Thoracic aorta (tissue), 2 donors: ENCODE measurements at places on chromosomes 7 and 10. TPM values are rescaled to one million over a fixed set of nuclear protein-coding genes. Genes with fewer than 3 reads are reported as not detected.

Gene ZNF33B
- total RNA-seq: 5.6 TPM

Gene WEE2
- total RNA-seq: not detected

Gene CDK5
- total RNA-seq: 3.1 TPM

Gene MDFIC
- total RNA-seq: 22.9 TPM

Gene SCART1
- 10.6 TPM for total RNA-seq

Gene TRDMT1
- total RNA-seq: 12.3 TPM

DNA sequence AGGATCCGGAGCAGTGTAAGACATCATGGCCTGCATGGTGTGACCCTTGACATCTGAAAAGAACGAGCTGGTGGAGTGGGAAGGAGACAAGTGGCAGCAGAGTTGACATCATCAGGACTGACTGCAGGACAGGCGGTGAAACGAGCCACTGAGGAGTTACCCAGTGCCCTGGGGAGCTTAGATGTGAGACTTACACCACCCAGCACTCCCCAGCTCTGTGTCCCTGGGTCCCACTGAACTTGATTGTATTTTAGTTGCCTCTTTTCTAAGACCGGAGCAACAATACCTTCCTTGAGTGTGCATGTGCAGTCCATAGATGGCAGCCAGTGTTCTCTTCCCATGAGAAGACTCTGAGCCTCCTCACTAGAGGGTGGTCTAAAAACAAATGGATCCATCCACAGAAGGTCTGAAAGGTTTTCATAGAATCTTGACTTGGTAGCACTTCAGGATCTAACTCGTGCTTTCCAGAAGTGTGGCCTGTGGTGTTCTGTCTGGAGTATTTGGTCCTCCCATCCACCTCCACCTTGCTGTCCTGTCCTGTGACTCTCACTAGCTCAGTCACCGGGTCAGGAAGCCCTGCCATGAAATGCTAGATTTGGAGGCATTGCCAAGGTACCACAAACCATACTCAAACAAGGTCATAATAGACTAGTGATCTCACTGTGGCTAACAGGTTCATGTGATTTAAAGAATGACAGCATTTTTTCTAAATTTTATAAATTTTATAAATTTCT is 59.0 kb downstream of the IKZF1 start:
- no peaks in the 10 kb centered on the region for H3K36me3 ChIP-seq
- H3K27ac ChIP-seq: no peak overlapping the region
- H3K4me1 ChIP-seq: no peaks in the 10 kb centered on the region
- no peak for DNase-seq

DNA sequence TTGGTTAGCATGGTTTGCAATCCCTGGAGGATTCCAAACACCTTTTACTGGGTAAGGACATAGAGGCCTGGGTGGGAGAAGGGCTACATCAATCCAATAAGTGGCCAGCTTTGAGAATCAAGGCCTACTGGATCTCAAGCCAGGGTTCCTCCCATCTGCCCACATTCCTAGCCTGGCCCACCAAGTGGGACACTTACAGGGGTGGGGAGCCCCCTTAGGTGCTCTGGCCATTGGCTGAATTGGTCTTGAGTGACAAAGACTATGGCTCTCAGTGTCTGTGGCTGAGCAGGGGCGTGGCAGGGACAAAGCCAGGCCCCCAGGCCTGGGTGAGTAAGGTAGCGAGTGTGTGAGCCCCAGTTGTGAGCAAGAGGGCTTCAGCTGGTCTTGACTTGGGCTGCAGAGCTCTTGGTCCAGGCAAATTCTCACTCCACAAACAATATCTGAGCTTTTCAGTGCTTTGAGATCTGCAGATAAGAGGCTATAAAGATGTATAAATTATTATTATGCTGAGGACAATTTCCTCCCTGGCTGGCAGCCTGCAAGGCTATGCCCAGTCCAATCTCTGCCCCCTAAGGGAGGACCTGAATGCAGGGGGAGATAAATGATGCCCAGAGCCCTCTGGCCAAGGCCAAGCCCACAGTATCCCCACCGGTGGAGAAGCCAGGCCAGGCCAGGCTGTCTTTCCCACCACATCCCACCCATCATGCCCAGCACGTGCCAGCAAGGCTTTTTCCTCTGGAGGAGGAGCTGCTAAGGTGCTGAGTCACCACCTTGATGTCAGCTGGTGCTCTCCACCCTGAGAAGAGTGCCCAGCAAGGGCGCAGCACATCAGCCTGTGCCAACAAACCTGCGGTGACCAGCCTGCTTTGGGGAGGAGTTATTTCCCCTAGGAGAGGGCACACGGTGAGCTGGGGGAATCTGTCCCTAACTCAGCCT is 80.7 kb upstream of the DUSP5 start:
- no peak for DNase-seq
- no peak overlapping the region for H3K27ac ChIP-seq
- H3K4me3 ChIP-seq: no peak overlapping the region
- no peaks in the 10 kb centered on the region for H3K36me3 ChIP-seq

DNA sequence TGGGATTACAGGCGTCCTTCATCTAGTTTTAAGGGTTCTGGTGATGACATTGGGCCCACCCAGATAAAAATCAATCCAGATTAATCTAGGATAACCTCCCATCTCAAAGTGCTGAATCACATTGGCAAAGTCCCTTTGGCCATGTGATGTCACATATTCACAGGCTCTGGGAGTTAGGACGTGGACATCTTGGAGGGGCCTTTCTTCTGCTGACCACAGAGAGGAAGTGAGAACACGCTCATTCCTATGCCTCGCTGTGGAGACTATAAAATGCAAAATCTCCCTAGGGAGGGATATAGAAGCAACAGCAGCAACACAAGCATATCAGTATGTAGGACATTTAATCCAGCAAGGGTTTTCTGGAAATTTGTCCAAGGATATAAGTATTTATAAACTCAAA is 266.0 kb upstream of the PITRM1 start:
- DNase-seq: no peak
- H3K4me3 ChIP-seq: no peak overlapping the region
- H3K27ac ChIP-seq: no peak overlapping the region
- no peaks in the 10 kb centered on the region for H3K4me1 ChIP-seq
- no peaks in the 10 kb centered on the region for H3K36me3 ChIP-seq

DNA sequence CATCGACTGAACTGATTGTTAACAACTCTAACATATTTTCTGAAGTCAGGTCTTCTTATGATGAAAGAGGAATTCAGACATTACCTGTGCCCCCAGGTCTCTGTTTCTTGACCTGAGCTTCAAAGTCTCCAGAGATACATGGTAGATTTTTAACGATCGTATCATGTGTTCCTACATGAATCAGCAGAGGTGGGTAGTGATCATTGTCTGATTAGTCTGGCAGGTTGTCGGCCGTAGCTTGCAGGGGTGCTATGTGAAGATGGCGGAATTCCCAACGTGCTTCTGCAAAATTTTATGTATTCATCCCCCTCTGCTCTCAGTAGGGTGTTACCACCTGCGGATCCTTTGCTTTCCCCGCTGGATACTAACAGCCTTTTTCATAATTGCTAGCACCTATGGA is 581.9 kb downstream of the GATA3 start:
- H3K4me1 ChIP-seq: no peaks in the 10 kb centered on the region
- no peak overlapping the region for H3K4me3 ChIP-seq
- no peaks in the 10 kb centered on the region for H3K36me3 ChIP-seq
- no peak for DNase-seq
- no peak overlapping the region for H3K27ac ChIP-seq
- no peaks in the 10 kb centered on the region for H3K27me3 ChIP-seq

DNA sequence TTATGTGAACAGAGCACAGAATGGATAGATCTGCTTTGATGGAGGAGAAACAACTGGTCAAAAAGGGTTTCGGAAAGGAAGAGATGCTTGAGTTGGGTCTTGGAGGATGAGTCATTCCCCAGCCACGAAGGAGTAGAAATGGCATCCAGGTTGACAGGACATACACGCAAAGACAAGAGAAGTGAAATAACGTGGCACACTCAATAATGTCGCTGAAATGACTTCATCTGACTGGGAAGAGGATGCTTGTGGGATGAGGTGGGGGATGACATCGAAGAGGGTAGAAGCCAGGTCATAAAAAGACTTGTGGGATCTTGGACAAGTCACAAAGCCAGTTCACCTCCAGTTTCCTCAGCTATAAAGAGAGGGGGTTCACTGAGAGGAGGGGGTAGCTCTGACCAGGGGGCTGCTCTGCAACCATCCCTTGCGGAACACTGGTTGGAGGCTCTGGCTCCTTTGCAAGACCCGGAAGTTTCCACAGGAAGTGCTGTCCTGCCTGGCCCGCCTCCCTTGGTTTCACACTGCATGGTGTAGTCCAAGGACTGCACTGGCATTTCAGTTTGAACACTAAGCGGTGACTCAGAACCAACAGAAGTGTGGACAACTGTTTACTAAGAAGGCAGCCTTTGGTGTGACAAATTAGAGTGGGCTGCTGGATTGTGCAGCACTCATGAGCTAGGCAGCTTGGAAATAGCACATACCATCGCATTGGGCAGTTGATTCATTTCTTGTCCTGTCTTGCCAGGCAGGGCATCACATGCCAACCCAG is 189.9 kb upstream of the ADO start:
- no peaks in the 10 kb centered on the region for H3K36me3 ChIP-seq
- no peaks in the 10 kb centered on the region for H3K4me1 ChIP-seq
- H3K4me3 ChIP-seq: no peak overlapping the region
- no peak overlapping the region for H3K27ac ChIP-seq

GRCh38 chr7:97470726-97471125 is 261.2 kb upstream of the TAC1 start:
- no peaks in the 10 kb centered on the region for H3K4me1 ChIP-seq
- no peaks in the 10 kb centered on the region for H3K27me3 ChIP-seq
- H3K27ac ChIP-seq: no peak overlapping the region
- DNase-seq: no peak

- no peak overlapping the region for H3K4me3 ChIP-seq
- H3K4me1 ChIP-seq: no peaks in the 10 kb centered on the region
- no peak overlapping the region for H3K27ac ChIP-seq
These were observed 212.6 kb upstream of the HABP2 start for GRCh38 chr10:113340282-113340681.

DNA sequence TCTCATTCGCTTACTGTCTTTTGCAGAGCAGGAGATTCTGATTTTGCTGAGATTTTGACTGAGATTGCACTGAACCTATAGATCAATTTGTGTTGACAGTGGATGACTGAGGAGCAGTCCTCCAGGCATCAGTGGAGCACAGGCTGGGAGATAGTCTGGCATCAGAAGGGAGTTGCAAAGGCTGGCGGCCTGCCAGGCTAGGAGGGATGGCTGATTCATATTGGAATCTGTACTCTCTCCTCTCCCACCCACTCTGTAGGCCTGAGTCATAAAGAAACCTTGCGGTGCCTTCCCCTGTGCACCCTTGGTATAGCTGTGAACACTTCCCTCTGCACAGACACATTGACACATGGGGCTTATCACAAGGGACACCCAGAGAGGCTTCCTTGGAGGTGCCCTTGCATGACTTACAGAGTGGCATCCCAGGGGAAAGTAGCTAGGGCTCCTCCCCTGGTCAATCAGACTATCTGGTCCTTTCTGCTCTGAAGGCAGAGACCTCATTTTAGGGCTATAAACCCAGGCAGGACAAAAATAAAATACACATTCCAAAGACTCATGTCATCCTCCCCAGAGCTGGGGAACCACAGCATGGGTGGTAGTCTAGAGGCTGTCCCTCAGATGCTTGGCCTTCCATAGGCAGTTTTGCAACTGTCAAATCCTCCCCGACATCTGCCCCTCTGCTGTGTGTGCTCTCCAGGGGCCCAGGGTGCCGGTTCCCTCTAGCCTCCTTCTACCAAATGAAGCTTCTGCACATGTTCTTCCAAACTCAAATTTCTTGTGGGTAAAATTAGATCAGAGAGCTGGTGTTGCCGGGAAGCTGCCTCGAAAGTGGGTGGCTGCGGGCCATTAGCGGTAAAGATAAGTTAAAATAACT is 37.4 kb upstream of the EEPD1 start:
- H3K4me3 ChIP-seq: peak overlapping the region; percentile 26
- H3K36me3 ChIP-seq: no peaks in the 10 kb centered on the region
- H3K27me3 ChIP-seq: no peaks in the 10 kb centered on the region
- peak overlapping the region; percentile 90 for H3K27ac ChIP-seq

DNA sequence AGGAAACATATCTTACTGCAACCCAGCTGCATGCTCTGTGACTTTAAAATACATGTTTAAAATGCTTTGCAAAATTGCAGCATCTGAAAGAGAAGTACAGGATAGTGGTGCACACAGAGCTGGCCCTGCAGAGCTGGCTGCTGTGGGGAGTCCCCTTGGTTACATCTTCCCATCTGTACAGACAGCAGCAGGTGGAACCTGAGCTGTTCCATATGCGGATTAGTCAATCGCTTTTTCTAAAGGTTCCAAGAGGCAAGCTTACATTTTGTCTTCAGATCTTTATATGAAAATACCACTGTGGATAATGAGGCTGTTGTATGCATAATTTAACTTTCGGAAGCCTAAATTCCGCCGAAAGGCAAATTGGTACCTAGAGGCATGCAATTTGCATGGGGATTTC is 444.1 kb downstream of the NRG3 start:
- H3K4me1 ChIP-seq: no peaks in the 10 kb centered on the region
- no peak overlapping the region for H3K4me3 ChIP-seq
- no peak overlapping the region for H3K27ac ChIP-seq
- H3K36me3 ChIP-seq: no peaks in the 10 kb centered on the region
- DNase-seq: no peak
- H3K27me3 ChIP-seq: no peaks in the 10 kb centered on the region

GRCh38 chr10:107427016-107427415 is 262.5 kb upstream of the SORCS1 start:
- no peaks in the 10 kb centered on the region for H3K36me3 ChIP-seq
- no peaks in the 10 kb centered on the region for H3K4me1 ChIP-seq
- no peaks in the 10 kb centered on the region for H3K27me3 ChIP-seq
- H3K27ac ChIP-seq: no peak overlapping the region
- no peak for DNase-seq

DNA sequence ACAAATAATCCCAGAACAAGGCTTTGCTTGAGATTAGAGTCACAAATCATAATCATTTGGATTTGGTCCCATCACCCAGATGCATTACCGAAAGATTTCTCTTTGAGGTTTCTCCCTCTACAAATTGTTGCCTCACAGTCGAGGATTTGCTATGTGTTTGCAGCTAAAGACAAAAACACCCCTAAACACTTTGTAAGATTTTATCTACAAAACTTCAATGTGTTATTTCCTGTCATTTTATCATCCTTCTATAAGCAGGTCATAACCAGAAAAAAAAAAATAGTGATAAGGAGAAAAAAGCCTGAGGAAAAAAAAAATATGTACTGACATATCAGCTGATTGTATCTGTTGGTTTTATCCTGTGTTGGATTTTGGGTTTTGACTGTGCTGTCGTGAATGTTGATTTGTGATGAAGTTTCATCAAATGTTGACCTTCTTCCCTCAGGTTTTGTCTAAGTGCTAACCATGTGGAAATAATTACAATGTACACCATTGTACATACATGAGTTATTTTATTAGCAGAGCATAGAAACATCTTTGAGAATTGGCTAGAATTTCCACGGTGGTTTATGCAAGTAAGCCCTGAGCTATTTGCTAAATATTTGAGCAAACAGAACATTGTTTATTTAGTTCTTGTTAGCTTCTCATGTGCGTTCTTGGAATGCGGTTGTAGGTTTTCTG is 274.4 kb downstream of the NEBL start:
- H3K4me1 ChIP-seq: peaks cover 18% of the 10 kb centered on the region
- no peaks in the 10 kb centered on the region for H3K36me3 ChIP-seq
- no peak overlapping the region for H3K4me3 ChIP-seq
